ENCODE measurements at places on chromosomes 2 and 18.

DNA sequence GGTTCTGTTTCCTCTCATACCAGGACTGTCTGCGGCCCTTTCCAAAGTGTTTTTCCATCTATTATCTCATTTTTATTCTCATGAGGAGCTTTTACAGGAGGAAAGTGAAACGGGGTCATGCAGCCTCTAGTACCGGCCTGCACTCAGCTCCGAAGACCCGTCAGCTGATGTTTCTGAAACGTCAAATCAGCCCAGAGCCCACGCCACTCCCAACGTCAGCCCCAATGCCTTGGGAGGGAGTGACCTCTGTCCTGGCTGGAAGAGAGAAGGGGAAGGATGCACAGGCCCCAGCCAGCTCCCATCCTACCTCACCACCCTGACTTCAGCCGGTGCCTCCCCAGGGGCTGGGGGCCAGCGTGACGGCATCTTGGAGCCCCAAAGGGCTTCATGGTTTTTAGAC is 58.5 kb downstream of the ADCY3 start:
- DNase-seq, result no peak

DNA sequence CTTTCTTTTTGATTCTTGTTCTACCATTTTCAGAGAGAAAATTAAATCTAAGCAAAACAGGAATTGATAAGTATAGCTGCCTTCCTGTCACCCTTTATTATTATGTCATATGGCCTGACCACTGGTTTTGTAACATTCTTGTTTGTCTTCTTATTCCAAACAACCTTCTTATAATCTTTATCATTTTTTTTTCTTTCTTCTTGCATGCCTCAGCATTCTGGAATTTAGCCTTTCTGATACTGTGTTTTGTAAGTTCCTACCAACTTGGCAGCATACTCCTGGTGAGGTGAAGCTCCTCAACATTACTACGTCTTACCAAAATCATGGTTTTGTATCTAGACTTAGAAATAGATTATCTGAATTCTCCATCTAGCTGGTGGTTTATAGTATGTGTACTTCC is 199.2 kb downstream of the CAMKMT start:
- no peak for DNase-seq

- DNase-seq, result no peak
Measured at GRCh38 chr2:31142110-31142509, 3.9 kb upstream of the GALNT14 start.

GRCh38 chr18:23805898-23806297 is 116.6 kb downstream of the LAMA3 start:
- no peak for DNase-seq

- no peak for DNase-seq
Measured at GRCh38 chr2:113216891-113217454, 43.2 kb downstream of the PSD4 start.

DNA sequence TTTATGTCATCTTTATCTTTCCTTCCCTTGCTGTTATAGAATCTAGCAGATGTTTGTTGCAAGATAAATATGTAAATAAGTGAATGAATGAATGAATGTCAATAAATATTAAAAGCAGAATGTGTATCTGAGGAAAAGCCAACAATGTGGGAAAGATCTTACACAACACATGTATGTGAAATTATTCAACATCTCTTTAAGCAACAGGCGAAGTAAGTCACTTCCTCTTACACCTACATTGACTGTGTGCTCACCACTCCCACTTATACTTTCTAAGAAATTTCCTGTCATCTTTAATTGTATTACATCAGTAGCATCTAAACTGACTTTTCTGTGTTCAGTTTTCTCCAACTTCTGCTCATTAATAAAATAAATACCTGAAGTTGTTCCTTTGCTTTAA is 43.0 kb downstream of the RAD51AP2 start:
- no peak for DNase-seq

DNA sequence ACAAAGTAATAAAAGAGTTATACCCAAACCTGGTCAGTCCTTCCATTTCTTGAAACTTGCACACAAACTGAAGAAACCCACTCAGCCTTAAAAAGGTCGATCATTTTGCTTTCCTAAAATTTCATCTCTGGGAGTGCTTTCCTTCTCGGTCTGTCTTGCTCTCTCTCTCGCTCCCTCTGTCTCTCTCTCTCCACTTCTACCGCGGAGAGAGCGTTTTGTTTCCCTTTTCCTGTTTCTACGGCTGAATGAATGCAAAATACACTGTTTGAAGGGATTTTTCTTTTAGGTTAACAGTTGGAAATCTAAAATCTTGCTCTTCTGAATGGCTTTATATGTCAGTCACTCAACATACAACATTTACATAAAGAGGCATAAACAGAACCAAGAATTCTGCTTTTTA is 424.2 kb downstream of the TGIF1 start:
- DNase-seq, result no peak

DNA sequence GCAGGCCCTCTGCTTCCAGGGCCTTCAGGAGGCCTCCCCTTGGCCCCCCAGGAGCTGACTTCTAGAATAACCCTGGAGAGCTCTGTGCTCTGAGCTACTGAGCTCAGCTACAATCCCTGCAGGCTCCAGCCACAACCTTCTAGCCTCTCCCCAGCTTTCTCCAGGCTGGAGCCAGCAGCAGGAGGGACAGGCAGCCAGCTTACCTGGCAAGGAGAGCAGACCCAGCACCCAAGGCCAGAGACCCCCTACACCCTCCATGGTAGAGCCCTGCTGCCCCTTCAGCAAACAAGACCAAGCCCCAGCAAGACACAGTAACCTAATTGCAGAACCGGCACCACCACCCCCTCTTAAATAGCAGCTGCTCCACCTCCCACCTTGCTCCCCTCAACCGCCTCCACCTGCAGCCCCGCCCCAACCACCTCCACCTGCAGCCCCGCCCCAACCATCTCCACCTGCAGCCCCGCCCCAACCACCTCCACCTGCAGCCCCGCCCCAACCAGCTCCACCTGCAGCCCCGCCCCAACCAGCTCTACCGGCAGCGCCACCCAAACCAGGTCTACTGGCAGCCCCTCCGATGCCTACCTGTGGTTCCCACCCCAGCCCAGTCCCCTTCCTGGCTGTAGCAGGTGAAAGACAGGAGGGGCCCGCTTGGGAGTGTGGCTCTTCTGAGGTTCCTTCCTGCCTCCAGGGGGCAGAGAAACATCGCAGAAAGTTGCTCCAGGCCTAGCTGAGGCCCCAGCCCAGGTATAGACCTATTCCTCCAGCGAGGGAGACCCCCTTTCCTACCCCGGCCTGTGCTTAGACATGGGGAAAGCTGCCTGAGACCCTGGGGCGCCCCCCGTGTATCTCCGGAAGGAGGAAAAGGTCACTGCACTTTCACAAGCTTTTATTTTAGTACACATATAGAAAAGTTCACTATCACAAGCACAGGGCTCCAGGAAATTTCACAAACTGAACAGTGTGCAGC is at the start of gene ASTL:
Gene ASTL, minus strand, starts transcription at position 324 of the 967 bp plus-strand sequence. Its CDS starts 66 bp downstream, at position 258.
- no peak for DNase-seq

- no peak for DNase-seq
Measured at GRCh38 chr2:10947446-10948187, 35.9 kb downstream of the KCNF1 start.

DNA sequence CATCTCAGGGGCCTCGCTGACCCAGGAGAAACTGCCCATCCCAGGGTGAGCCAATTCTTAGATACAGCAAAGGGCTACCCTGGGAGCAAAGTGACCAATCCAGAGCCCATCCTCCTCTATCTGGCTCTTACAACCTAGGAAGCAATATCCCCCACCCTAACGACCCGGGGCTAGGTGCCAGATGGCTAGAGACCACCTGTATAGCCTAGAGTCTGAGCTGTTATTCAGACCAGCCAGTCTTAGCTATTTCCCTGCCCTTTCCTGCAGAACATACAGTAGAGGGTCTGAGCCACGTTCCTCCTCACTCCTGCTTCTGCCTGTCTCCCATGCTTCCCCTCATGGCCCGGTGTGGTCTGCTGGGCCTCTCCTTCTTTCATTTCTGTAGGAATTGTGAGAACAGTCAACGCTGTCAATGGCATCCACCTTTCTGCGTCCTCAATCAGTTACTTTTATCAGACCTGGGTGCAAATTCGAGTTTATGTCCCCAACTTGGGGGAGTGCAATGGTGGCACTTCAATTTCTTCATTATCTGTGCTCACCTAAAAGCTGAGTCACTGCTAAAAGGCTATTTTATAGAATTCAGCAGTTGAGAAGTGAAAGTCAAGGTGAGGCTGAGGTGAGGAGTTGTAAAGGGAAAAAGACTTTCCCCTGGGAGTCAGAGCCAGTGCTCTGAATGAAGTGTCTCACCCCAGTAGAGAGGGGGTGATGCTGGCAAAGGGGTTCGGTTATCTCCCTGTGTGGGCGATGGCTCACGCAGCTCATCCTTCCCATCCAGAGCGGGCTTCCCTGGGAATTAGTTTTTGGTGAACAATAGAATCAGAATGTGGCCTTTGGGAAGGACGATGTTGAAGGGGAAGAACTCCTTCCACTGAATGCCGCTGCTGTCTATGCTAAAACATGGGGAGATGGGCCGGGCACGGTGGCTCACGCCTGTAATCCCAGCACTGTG is 42.4 kb downstream of the LONRF2 start:
- DNase-seq, result no peak
